ENCODE measurements at places on chromosomes 12 and 14.

DNA sequence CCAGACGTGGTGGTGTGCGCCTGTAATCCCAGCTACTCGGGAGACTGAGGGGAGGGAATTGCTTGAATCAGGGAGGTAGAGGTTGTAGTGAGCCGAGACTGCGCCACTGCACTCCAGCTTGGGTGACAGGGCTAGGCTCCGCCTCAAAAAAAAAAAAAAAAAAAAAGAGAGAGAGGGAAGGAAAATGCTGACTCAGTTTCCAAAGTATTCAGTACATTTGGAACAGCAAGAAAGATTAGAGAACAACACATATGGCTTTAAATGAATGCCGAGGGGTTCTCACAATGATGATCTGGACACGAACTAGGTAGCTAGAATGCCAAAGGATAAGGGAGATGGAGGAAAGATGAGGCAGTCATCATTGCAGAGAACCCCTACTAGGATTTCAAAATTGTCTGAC, 97.4 kb downstream of the NAV3 start:
- DNase-seq = no peak

DNA sequence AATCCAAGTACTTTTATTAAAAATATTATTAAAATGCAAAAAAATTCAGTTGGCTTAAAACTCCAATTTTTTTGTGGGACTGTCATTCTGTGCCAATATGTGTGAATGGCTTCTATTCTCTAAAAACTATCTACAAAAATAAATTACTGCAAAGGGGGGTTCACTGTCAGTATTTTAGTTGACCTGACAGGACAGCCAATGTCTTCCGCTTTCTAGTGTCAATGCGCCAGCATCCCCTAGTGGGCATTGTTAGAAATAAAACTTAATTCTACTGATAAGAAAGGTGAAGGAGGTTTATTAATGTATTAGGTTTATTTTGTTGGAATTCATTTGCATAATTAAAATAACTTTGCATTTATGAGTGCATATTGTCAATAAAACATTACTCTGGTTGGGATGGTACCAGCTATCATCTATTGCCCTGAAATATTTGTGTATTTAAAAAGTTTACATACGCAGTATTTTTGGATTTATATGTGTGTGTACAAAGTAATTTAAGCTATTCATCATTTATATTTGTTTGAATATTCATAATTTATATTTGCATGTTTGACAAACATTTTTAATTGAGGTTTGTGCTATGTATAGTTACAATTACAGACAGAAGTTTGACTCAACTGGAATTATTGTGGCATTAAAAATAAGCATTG, 527.2 kb downstream of the FLRT2 start:
- DNase-seq = no peak

- no peak for DNase-seq
Observed at GRCh38 chr14:104557086-104557485, 22.5 kb upstream of the C14orf180 start.

GRCh38 chr14:60051721-60052221, 40.0 kb upstream of the PCNX4 start:
- no peak for DNase-seq

- no peak for DNase-seq
Observed at GRCh38 chr14:89486505-89486904, 69.5 kb upstream of the FOXN3 start.

DNA sequence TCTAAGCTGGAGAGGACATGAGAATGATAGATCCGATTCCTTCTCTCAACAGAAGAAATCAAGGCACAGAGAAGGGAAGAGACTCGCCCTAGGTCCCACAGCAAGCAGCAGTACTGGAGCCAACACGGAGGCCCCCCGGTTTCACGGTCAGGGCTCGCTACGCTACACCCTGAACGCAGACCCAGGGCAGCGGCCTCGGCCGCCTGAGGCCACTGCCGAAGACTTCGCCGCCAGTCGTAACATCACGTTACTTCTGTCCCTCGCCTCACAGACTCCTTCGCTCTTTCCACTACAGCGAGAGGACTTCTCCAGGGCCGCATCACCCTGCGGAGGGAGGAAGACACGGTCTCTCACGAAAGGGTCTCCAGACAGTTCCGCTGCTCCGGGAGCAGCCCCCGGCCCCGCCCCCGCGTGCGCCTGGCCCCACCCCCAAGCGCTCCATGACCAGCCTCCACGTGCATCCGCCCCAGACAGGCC, 411 bp upstream of the DCAF4 start:
- DNase-seq = no peak

DNA sequence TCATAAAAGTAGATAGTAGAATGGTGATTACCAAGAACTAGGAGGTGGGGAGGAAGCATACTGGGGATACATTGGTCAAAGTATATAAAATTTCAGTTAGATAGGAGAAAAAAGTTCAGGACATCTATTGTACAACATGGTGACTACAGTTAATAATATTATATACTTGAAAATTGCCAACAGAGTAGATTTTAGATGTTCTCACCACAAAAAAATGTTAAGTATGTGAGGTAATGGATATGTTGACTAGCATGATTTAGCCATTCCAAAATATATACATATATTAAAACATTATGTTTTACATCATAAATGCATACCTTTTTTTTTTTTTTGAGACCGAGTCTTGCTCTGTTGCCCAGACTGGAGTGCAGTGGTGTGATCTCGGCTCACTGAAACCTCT, 31.0 kb downstream of the TMEM116 start:
- DNase-seq = no peak

DNA sequence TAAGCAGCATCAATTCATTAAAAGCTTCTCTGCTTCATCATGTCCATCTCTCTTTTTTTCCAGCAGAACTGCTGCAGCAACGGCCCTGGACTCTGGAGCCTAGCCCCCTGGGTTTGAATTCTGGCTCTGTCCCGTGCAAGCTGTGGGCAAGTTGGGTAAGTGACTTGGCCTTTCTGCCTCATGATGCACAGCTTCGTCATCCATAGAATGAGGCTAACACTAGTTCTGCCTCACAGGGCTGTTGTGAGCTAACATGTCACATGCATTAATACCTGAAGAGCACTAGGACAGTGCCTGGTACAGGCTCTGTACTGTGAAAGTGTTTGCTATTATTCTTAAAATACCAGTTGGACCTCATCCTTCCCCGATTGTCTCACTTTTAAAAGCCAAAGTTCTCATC, 4.2 kb downstream of the KRT82 start:
- DNase-seq = no peak

- no peak for DNase-seq
Observed at GRCh38 chr12:132946246-132946820, 9.8 kb downstream of the ZNF605 start.

DNA sequence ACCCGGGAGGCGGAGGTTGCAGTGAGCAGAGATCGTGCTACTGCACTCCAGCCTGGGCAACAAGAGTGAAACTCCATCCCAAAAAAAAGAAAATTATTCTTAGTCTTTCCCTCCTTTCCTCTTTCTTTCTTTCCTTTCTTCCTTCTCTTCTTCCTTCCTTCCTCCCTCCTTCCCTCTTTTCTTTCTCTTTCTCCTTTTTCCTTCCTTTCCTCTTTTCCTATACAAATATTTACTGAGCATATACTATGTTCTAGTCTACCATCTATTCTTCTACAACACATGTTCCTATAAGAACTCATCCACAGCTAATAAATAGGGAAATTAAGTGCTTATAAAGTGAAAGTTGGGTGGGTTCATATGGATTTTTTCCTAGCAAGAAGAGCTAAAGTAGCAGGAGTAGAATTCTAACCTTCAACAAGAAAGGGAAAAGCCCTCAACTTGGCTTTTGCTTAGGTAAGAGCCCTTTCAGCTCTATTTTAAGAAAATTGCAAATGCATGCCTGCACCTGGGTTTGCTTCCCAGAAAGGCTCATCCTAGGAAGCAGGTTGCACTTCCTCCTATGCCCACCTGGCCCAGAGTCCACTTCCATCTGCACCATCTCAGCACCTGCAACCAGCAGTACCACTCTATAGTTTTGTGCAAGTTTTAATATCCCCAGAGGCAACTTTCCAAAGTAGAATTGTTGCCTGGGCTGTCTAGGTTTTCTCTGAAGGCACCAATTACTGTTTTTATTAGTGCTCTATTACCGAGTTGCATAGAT, 122.0 kb upstream of the CCND2 start:
- no peak for DNase-seq

GRCh38 chr14:24243336-24243836, 963 bp upstream of the TINF2 start:
- DNase-seq = no peak

DNA sequence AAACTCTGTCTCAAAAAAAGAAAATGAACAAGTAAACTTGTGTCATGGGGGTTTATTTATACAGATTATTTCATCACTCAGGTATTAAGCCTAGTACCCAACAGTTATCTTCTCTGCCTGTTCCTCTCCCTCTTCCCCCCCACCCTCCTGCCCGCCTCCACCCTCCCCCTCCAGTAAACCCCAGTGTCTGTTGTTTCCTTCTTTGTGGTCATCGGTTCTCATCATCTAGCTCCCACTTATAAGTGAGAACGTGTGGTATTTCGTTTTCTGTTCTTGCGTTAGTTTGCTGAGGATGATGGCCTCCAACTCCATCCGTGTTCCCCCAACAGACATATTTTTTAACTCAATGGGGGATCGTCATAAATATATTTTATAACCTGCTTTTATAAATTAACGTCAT, 12.3 kb downstream of the IL31 start:
- DNase-seq = no peak

DNA sequence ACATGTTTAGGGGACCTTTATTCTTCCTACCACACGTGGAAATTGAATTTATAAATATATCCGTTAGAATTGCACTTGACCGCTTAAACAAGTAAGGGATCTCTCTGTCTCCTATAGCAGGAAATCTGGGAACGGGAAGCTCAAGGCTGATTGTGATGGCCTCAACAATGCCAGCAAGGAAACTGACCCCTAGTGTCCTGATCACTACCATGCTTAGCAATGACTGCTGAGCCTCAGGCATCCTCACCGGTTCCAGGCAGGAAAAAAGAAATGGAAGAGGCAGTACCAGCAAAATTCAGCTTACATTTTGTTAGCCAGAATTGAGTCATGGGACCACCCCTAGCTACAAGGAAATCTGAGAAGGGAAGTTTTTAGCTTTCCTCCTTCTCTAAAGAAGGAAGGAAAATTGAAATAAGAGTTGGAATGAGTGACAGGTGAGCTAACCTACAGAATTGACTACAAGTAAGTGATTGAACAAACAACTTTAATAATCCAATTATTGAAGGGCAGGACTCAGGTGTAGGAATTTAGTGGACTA, 43.9 kb upstream of the AMN1 start:
- no peak for DNase-seq

DNA sequence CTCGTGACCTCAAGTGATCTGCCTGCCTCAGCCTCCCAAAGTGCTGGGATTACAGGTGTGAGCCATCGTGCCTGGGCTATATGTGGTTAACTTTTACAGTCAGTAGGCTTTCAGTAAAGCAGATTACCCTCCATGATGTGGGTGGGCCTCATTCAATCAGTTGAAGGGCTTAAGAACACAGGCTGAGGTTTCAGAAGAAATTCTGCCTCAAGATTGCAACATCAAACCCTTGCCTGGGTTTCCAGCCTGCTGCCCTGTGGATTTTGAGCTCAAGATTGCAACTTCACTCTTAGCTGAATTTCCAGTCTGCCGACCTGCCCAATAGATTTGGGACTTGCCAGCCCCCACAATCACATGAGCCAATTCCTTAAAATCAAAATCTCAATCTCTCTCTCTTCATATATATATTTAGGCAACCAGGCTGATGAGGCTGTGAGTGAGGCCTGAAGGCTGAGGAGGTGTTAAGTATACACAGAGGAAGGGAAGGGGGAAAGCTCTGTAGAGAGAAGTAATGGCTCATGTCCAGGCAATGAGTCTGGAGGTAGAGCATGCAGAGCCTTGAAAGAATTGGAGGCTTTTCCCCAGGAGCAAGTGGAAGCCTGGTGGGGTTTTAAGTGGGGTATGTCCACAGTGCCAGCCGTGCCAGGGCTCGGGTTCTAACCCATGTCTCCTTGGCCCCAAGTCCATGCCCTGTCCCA, 33.3 kb upstream of the ACTN1 start:
- no peak for DNase-seq

- no peak for DNase-seq
Observed at GRCh38 chr14:48251290-48251689, 575.9 kb upstream of the MDGA2 start.

DNA sequence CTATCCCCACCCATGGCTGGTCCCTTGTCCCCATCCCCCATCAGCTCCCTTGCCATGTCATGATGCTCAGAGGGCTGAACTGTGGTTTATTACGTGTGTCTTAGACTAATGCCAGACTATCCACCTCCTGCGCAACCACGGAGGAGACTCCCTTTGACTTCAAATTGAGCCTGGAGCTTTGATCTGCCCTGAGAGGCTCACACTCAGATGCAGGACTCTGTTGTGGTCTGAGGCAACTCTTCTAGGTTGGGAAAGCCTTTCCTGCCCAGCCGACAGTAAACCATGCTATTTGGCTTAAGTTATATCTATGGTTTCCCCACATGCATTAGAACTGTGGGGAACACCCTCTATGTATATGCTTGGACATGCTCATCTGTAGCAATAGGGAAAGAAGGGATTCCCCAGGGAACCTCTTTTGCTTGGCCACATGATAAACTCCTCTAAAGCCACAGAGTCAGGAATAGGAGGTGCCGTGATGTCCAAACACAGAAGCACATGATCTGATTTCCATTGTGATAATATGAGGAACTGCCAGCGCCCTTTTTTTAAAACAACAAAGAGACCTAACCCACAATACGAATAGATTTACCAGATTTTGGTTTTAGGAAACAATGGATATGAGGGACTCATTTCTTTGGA, 11.1 kb upstream of the LGALS3 start:
- no peak for DNase-seq

- no peak for DNase-seq
Observed at GRCh38 chr14:81298122-81298521, 77.4 kb upstream of the GTF2A1 start.

DNA sequence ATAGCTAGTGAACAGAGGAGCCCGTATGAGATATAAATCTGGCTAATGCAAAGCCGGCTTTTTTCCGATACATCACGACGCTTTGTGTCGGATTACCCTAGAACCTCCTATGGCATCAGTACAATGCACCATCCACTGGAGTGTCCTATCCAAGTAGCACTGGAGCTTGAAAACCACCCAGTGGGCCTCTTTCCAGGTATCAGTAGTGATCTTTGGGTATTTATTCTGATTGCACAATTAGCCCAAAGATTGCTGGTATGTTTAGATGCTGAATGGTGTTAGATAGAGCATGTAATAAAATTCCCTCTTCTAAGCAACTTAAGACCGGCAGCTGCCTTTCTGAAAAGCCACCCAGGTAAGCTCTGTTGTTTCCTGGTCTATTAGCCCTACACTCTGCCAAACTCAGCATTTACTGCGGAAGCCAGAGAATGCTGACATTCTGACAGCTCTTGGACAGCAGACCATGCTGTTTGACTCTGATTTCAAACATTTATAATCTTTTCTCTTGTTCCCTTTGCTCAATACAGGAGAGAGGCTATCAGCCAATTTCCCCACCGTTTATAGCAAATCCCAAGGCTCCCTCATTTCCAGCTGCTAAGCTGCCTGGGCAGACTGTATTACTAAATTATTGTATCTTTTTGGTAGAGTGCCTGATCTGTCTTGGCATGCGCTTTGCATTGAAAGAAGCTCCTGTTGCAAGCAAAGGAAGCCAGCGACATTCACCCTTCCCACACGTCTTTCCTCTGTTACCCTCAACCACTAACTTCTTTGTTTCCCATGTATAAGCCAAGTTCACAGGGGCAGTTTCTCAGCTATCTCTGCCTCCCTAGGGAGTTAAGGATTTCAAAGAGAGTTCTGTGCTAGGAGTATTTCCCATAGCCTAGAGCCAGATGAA, 388.3 kb upstream of the GARIN6 start:
- DNase-seq = no peak

- DNase-seq = no peak
Observed at GRCh38 chr14:40402957-40403356, 970.7 kb upstream of the FBXO33 start.

GRCh38 chr14:58299401-58300330, 1.3 kb downstream of the ARID4A start:
- DNase-seq = no peak

- no peak for DNase-seq
Observed at GRCh38 chr12:125283521-125283920, 218.3 kb downstream of the AACS start.
